ENCODE measurements at places on chromosomes 11 and 22.

DNA sequence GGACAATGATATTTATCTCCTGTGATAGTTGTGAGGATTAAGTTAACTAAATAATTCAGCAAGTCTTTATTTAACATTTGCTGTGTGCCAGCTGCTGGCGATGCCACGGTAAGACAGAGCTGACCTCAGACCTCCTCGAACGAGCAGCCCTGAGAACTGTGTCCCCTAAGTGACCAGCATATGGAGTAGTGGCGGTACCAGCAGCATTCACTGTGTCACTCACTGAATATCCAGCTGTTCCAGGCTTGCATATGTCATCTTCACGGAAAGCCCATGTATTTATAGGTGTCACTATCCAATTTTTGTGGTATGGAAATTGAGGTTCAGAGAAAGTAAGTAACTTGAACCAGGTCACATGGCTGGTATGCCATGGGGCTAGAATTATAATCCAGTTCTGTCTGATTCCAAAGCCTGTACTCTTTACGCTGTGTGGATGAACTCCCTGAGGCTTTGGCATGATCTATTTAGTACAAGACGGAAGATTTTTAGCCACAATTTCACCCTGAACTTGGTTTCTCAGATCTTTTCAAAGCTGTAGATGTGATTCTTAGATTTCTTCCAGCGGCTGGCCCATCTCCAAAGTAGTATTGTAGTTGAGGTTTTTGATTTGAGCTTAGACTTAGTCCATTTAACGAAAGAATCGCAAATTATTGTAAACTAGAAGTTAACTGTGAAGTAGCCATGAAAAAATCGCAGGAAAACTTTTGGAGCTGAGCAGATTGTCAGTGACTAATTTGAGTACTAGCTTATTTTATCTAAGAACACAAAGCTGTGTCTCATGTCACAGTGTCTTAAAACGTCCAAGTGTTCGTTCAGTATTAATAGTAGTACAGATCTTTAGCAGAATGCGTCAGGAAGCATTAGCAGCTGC lies 49.4 kb upstream of the MYO18B start:
- DNase-seq, result no peak

DNA sequence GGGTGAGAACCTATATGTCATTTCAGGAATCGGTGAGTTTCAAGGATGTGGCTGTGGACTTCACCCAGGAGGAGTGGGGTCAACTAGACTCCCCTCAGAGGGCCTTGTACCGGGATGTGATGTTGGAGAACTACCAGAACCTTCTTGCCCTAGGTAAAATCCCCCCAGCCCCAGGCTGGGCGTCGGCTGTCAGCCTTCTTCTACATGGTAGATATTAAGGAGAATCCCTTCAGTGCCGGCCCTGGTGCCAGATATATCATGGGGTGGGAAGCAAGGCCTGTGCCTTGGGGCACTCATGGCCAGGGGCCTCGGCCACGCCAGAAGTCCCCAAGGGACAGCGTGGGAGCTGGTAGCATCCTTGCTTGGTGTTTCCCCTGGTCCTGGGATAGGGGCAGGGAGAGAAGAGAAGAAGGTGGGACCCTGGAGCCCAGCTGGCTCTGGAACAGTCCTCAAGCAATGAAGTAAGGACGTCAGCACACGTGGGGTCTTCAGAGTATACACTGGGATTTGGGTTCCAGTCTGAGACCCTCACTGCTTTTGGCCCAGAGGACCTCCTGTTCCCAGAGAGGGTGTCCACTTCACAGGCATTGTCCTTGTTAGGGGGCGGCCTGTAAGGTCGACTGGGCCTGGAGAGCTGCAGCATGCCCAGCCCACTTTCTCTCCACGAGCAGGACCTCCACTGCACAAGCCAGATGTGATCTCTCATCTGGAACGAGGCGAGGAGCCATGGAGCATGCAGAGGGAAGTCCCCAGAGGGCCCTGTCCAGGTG lies 6.8 kb downstream of the ZNF74 start:
- no peak for DNase-seq

DNA sequence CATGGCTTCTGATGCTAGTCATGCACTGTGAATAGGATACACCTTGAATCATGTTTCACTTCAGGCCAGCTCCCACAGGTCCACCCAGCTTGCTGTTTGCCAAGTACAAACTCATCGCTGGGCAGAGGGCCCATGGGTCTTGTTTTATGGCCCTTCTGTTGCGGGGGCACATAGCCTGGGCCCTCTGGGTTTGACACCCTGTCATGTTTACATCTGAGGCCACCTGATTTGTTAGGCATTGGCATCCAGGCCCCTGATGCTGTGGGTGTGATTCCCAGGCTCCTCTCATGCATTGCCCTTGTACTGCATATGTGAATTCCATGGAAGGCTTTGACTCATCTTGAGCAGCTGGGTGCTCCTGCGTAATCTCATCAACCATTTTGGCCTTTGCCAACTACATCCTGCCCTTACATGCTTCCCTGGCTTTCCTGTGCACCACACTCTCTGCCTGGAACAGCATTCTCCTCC lies 32.6 kb downstream of the PPFIBP2 start:
- no peak for DNase-seq

DNA sequence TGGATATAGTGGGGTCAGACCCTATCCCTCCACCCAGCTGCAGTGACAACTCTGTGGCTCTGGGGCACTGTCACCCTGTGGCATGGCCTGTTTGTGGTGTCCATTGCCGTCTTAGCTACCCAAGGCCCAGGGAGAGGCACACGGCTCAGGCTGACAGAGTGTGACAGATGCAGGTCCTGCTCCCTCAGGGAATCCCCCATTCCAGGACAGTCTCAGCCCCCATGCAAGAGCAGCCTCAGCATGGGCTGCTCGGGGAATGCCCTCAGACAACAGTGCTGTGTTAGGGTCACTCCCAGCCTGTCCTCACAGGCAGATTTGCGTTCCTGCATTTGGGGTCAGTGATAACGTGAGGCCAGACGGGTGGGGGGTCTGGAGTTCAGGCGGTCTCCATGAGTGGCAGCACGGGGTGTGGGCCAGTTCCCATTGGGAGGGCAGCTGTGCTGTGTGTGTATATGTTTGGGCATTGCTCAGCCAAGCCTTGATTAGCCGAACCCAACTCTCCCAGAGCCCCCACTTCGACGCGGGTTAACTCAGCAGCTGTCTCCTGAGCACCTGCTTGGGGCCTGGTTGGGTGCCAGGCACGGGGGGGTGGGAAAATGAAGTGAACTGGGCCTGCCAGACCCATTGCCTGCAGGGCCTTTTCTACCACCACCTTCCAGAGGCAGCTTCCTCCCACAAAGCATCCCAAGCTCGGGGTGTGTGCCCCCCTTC lies 5.3 kb upstream of the KCNQ1OT1 start:
- DNase-seq, result no peak

- no peak for DNase-seq
These were observed 6.1 kb downstream of the CAPN5 start for GRCh38 chr11:77072851-77073327.

DNA sequence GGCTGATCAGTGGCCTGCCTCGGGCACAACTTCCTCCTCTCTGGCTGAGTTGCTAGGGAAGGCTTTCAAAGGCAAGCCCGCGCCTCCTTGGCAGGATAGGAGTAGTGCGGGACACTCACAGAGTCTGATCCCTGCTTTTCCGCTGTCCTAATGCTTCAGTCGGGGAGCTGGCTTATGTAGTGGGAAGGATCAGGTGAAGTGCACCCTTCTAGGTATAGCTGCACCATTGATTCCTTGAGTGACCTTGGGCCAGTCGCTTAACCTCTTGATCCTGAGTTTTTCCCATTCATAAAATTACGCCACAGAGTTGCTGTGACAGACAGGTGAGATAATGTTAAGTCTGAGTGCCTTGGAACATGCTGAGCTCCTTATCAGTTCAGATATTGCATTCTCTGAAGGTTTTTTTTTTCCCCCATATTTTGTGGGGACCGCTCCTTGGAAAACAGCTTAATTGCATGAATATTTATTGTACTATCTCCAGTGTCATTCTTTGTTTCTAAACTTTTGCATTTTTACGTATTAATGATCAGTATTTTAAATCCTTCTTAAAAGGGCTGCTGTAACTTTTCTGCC lies 961 bp downstream of the IPO7 start:
- no peak for DNase-seq

DNA sequence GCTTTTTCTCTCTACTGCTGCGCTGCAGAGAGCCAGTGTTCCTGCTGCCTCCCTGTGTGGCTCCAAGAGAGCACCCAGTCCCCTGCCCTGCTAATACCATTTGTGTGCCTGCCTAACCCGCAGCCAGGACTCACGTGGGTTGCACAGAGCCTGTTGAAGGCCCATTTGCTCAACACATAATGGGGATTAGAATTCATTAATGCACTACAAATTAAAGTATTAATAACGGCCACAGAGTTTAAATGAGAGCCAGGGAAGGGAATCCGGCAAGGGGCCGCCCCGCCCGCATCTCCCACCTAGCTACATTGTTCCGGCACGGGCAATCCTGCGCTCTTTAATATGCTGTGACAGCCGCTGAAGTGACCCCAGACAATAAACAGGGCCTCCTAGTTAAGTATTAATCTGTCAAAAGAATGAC lies 211.3 kb downstream of the NXPE2 start:
- DNase-seq, result no peak

DNA sequence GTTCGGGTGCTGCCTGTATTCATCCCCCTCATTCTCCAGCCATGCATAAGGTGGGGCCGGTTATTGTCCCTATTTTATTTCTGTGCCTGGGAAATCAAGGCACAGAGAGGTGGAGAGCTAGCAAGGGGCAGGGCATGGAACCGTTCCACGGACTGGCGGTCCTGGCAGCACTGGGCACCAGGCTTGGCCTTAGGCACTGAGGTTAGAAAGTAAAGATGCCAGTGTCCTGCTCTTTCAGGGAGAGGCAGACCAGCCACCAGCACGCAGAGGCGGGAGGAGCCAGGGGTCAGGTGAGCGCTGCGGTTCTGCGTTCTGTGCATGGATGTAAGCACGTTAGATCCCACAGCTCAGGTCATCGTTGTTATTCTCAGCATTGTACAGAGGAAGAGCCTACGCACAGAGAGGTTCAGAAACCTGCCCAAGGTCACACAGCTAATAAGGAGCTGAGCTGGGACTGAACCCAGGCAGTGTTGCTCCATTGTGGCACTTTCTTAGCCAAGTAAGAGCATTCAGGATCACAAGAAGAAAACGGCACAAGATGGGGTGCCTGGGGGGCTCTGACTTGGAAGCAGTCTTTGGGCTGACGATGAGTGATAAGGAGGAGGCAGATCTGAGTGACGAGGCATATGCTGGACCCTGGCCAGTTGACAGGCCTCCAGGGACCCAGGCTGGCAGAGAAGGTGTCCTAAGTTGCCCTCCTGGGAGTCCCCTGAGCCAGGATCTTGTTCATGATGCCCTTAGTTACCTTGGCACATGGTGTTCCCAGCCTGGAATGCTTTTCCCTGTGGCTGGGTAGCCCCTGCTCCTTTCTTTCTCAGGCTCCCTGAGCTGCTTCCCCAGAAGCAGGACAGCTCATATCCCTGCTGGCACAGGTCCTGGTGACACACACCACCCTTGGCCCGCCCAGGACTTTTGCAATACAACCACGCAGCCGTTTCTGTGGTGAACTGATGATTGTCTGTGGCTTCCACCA lies 41.1 kb downstream of the OSBPL5 start:
- no peak for DNase-seq

Data from NCI-H1105 treated with DMSO at 0.1 percent for 48 hours (cell line).